ENCODE measurements at places on chromosomes 4 and X.

- no peak for DNase-seq
Measured at GRCh38 chr4:3345384-3345783, 52.6 kb downstream of the RGS12 start.

DNA sequence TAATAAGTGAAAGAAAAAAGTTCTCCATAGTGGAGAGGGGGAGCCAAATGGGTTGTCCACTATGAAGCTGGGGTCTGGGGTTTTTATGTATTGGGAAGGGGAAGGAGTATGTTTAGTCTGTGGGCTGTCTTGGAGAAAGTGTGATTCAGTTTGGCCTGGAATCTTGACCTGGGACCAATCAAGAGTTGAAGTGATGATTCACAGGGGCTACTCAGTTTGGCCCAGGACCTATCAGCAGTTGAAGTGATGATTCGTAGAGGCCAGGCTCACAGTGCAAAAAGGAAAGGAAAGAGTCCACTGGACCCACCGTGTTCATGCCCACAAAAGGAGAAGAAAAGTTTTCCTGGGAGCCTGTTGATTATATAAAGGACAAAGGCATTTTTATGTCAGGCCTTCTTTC, 47.3 kb upstream of the RAB9B start:
- no peak for DNase-seq

GRCh38 chrX:154091678-154092077, 5.8 kb downstream of the MECP2 start:
- no peak for DNase-seq

DNA sequence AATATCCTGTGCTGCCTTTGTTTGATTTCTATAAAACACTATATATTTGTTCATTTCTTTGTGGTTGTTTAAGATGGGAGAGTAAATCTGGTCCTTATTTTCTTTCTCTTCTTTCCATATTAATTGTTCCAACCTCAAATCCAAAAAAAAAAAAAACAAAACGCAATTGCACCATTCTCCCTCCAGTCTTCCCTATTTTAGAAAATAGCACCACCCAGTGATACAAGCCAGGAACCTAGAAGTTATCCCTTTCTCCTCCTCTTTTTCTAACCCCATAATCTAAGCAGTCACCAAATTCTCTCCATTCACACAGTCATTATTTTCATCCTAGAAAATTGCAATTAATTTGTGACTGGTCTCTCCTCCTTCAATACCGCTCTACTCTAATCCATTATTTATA, 107.8 kb downstream of the GABRA3 start:
- DNase-seq, result no peak

- DNase-seq, result peak; percentile 31
Measured at GRCh38 chr4:102263024-102263787, 82.1 kb downstream of the SLC39A8 start.

GRCh38 chr4:25958110-25958509, 44.1 kb downstream of the SMIM20 start:
- DNase-seq, result no peak

GRCh38 chr4:39754309-39754708, 56.4 kb downstream of the UBE2K start:
- no peak for DNase-seq

DNA sequence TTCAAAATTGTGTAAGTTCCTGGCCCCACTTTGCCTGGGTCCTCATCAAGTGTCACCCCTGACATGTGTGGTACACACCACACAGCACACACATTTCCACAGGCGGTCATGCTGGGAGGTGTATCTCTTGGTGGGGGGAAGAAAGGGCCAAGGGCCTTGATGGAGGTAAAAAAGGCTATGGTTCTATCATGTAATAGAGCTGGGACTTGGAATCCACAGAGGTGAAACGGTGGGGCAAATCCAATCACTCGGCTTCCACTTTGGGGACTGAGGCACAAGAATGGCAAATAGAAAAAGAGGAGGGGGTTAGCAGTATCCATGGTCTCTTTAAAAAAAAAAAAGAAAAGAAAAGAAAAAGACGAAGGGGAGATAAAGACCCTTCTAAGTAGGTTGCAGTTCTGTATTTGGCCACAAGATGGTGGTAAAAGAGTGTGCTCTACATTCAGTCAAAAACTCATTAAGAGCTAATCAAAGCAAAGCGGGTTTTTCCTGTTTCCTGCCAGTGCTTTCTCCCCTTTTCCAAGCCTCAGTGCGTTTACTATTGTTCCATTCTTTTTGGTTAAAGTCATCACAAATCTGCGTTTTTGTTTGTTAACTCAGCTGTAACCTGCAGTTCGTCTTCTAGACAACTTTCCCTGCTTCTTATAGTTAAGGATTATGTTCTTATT, 37.0 kb upstream of the ATP6AP2 start:
- peak; percentile 31 for DNase-seq

GRCh38 chr4:153524682-153525081, 58.5 kb downstream of the TMEM131L start:
- no peak for DNase-seq

- no peak for DNase-seq
Measured at GRCh38 chr4:18859468-18859867, 837.9 kb upstream of the LCORL start.

All from A549 (cell line).